Posterior cingulate gyrus (tissue), 11 donors: ENCODE measurements at places on chromosomes 3 and 15.

DNA sequence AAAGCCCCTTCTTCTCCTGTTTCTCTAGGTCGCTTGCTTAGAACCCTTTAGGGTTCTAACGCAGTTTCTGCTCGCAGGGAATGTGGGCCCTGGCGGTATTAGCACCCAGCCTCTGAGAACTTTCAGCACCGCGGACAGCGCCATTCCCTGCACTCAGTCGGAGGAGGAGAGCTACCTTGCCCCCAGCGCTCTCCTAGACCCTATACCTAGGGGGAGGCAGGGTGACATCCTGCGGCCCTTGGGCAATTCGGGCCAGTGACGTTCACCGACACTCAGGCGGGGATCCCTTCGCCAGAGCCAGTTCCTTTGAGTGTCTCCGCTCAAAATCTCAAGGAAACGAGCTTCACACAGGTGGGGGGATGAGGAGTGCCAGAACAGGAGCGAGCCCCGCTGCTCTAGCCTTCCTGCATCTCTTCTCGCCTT is 1.3 kb downstream of the SLC7A14 start:
- DNase-seq, result peak; percentile 76

DNA sequence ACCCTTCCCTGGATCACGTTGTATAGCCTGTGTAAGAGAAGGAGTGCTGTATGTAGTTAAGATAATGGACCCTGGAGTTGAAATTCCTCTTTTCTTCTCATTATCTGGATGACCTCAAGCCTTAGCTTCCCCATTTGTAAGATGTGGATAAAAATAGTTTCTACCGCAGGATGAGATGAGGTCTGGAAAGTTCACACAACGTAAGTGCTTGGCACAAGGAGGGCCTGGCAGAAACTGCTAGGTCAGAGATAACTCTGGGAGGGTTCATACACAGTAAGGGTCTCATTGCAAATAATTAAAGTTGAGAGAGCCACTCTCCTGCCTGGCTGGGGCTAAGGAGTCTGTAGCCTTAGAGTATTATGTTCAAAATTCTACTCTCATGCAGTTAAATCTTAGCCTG is 214.4 kb downstream of the LRTM1 start:
- no peak for DNase-seq

DNA sequence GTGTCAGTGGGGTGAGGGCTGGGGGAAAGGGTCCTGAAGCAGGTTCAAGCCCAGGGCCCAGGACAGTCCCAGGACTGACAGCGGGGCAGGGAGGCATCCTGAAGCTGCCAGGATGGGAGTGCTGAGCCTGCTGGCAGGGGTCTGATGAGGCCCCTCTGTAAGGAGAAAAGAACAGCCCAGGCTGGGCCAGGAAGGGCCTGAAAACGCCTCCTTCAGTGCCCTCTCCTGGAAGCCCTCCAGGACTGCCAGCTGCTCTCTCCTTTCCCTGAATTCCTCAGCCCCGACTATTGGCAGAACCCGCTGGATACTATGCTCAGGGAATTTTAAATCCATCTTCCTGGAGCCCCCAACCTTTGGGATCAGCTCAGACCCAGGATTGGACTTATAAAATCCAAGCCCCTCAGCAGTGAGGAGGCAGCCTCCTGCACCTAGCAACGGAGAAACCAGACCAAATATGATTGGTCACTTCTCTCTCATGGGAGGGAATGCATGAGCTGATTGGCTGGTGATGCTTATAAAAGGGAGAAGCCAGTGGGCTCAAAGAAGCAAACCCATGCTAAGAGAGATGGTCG is 203.5 kb upstream of the LINGO1 start:
- DNase-seq, result no peak

GRCh38 chr3:190083635-190084034 is 37.1 kb downstream of the P3H2 start:
- DNase-seq, result no peak

- no peak for DNase-seq
Observed at GRCh38 chr15:40870716-40871115, 3.3 kb downstream of the RHOV start.

DNA sequence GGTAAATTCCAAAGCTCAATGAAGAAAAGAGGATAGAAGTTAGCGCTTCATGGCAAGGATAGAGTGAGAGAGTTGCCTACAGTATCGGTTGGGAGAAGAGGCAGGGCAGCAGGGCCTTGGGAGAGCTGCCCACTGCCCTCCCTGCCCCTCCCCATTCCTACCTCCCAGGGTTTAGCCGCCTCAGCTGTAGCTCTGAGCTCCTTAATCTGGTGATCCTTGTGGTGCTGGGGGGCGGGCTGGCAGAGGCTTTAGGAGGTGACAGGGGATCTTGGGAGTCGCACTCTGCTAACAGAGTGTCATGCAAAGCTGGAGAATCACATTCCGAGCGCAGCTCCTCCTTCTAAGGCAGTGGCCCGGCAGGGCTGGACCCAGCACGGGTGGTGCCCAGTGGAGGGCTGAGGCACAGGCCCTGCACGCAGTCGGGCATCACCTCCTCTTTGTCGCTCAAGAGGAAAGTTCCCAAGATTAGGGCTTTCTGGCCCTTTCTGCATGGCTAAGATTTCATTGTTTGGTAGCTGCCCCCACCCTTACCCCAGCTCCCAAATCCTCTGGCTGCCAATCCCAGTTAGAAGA is 57.1 kb upstream of the POLG start:
- DNase-seq, result no peak

DNA sequence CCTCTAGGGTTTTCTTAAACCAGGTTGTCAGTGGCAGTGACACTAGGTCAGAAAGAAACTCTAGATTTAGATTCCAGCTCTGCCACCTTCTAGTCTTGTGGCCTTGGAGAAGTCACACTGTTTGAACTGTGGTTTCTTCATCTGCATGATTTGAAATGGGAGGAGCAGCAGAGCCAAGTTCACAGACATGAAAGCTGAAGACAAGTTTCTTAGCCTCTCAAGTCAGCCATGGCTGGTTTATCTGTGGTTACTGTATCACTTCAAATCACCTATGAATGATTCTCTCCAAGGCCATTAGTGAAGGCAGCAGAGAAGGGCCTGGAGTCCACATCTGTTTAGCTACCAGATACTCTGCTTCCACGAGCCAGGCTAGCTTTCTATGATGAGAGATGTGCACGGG is 15.6 kb downstream of the CLEC3B start:
- DNase-seq, result no peak

GRCh38 chr15:45326741-45327140 is 51.6 kb downstream of the GATM start:
- DNase-seq, result no peak

DNA sequence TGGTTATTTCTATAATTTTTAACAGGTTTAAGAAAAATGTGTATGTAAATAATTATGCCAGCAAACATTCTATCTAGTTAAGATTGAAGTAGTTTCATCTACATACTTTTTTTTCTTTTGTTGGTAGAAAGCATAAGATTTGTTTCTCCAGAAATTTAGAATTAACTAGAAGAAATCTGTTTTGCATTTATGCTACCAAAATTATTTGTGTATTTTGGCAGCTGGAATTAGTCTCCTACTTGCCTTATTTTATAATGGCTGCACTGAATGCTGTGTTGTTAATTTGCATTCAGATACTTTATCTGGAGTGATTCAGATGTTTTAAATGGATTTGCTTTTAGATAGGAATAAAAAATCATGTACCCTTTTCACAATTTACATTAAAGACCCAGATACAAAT is 100.2 kb upstream of the NAALADL2 start:
- no peak for DNase-seq

- DNase-seq, result no peak
Observed at GRCh38 chr3:156731813-156732212, 57.4 kb downstream of the TIPARP start.

DNA sequence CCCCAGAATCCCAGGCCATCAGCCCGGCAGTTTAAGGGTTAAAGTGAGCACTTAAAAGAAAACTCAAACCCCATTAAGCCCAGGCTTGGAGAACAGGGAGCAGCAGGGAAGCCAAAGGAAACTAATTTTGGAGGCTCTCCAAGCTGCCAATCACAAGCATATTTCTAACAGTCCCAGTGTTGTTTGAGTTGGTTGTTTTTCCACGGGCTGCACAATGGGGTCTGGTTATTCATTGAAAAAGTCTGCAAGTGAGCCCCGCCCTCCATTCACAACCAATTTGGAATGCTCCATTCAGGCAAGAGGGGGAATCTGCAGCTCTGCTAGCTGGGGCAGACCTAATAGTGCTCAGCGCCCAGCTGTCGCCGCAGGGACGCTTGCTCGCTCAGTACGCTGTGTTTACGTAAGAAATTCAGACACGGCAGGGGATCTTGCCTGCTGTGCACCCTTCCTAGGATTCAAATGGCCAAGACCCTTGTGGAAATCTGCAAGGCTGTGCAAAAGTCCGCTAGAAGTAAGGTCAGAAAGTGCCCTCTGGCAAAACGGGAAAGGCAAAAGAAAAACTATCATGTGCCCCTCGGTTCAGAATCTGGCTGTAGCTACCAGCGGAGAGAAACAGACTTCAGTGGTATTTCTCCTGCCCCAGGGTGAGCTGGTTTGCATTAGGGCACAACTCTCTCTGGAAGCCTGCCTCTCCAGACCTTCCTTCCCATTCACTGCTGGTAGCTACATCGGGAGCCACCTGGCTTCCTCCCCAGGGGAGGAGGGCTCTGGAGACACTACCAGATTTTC is 11.0 kb downstream of the ETV5 start:
- peak; percentile 82 for DNase-seq

- no peak for DNase-seq
Observed at GRCh38 chr15:50876989-50877360, 31.5 kb upstream of the AP4E1 start.

DNA sequence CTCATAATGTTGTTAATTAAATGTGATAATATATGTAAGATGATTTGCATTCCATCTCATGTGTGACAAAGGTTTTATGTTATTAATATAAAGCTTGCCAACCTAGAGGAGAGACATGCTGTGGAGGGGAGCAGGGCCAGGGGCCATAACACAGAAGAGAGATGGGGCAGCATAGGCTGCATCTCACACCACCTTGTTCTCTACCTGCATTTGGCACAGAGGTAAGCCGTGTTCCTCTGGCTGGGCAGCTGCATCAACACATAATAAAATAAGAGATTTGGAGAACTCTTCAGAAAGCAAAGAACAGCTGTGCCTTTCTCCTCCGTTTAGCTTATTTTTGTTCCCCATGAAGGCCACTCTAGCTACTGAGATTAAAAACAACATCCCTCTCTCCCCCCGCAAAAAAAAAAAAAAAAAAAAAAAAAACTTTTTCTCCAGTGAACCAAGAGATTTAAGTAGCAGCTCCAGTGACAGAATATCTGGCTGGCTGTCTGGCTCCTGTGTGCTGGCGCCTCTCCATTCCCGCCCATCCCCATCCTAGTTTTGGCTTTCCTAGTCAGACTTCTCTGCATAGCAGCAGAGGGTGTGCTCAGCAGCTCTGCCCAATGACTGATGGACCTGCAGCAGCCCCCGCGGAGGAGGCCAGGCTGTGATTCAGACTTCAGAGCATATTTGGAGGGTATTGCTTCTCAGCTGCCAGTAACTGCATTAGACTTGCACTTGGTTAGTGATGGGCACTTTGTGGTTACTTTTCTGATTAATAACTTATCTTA is 52.2 kb upstream of the STXBP5L start:
- peak; percentile 73 for DNase-seq

- no peak for DNase-seq
Observed at GRCh38 chr3:109432833-109433232, 95.5 kb upstream of the DPPA4 start.

DNA sequence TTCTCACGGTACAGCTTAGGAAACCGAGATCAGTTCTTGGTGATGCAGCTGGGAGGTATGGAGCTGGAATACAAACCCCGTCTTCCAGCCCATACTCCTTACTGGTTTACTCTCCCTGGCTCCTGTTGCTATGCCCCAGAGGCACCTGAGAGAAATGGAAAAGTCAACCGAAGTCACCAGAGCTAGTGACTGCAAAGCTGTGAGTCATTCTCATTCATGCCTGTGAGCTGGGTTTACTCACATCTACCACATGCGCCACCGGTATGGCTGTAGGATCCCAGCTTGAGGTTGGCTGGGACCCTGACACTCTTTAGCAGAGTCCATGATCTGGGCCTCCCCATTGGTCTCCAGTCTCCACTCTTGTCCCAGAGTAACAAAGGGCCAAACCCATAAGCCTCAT is 111.5 kb upstream of the ETV5 start:
- no peak for DNase-seq

DNA sequence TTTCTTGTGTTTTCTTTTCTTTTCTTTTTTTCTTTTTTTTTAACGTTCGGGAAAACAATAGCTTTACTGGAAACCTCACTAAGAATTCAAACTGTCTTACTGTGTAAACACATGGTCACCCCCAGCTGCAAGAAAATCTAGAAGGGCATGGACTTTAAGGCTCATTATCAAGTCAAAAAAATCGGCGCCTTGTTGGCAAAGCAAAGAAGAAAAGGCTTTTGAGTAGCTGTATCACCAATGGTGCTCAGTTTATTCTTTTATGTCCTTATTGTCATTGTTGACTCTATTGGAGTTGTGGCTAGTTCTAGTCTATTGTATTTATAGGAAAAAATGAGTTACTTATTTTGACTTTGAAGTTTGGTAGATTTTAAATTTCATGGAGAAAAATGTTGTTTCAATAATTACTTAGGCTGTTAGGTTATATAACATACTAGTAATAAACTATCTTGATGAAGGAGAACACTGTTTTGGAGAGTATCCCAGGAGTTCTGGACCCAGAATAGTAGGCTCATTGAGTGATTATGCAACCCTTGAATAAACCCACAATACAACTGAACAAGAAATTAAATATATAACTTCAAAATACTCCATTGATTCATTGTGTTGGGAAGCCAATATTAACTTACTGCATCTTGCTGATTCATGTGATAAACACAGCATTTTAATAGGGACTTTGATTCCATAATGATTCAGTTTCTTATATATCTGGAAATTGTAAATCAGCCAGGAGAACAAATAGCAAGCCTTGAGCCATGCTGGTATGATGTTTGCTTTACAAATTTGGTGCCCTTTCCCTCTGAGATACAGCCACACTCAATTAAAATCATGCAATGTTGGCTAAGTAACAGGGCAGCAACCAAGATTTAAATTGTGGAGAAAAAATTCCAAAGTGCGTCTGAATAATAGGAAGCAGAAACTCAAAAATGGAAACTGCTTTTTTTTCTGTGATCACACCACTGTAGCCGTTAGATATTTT is 27.8 kb upstream of the GOLIM4 start:
- no peak for DNase-seq

GRCh38 chr3:130834476-130834875 is 59.4 kb upstream of the ATP2C1 start:
- DNase-seq, result no peak

DNA sequence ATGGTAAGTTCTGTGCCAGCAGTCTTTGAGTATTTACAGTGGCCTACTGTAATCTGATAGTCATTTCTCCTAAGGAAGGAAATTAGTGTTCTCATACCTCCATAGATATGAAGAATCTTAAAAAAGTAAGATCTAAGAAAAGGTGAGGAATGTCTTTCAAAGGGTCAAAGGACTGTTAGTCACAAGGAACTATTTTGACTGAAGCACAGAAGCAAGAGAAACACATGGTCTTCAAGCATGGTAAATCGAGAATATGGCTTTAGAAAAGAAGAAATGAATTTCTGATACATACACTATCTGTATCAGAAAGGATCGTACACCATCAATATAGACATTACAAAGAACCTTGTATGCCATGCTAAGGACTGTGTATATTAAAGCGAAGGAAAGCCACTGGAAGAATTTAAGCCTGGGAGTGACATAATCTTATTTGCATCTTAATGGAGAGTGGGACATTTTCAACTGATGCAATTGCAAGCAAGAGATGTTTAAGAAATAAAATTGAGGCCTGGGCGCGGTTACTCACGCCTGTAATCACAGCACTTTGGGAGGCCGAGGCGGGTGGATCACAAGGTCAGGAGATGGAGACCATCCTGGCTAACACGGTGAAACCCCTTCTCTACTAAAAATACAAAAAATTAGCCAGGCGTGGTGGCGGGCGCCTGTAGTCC is 5.5 kb upstream of the ACAP2 start:
- DNase-seq, result no peak

- DNase-seq, result no peak
Observed at GRCh38 chr15:85758655-85758978, 36.1 kb downstream of the KLHL25 start.
